Bronchial epithelial cell (primary cell): ENCODE measurements at places on chromosomes 7 and 10.
A peak's percentile ranks its signal among the peaks of the same experiment; 100 is the strongest.

- no peak for DNase-seq
Observed at GRCh38 chr10:30903397-30904138, 128.1 kb downstream of the ZNF438 start.

DNA sequence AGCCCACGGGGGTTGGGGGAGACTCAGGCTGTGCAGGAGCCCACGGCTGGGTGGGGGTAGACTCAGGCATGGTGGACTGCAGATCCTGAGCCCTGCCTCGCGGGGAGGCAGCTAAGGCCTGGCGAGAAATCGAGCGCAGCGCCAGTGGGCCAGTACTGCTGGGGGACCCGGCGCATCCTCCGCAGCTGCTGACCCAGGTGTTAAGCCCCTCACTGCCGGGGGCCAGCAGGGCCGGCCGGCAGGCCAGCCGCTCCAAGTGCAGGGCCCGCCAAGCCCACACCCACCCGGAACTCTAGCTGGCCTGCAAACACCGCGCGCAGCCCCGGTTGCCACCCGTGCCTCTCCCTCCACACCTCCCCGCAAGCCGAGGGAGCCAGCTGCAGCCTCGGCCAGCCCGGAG is 33.4 kb downstream of the SP4 start:
- DNase-seq: no peak

GRCh38 chr7:155858521-155859061 is 46.3 kb upstream of the SHH start:
- peak; percentile 42 for DNase-seq

DNA sequence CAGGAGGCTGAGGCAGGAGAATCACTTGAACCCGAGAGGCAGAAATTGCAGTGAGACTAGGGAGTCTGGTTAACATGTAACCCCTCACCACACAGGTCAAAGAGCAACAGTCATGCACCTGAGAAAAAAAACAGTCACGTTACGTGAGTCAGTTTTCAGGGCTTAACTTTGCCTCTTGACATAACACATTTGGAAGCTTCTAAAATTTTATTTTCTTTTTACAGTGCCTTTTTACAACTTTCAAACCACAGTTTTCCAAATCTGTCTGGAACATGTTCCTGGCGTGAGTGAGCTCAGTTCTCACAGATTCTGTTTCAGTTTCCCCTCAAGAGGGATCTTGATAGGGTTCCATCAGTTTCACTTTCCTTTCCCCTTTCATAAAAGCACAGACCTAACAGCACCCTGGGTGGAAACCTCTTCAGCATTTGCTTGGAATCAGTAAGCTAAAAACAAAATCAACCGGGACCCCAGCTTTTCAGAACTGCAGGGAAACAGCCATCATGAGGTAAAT is 4.4 kb downstream of the IFIT3 start:
- peak; percentile 43 for DNase-seq

DNA sequence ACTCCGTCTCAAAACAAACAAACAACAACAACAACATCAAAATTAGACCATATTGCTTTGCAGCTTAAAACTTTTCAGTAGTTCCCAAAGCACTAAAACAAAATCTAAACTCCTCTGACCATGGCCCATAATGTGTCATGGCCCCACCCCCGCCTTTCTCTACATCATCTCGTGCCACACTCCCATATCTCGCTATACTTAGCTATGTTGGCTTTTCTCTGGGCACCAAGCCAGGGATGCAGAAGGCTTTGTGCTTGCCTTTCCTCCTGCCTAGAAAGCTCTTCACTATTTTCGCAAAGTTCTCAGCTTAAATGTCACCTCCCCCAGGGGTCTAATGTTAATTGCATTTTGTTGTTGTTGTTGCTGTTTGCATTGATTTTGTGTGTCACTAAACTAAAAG is 15.1 kb upstream of the SLC16A12 start:
- DNase-seq: no peak

DNA sequence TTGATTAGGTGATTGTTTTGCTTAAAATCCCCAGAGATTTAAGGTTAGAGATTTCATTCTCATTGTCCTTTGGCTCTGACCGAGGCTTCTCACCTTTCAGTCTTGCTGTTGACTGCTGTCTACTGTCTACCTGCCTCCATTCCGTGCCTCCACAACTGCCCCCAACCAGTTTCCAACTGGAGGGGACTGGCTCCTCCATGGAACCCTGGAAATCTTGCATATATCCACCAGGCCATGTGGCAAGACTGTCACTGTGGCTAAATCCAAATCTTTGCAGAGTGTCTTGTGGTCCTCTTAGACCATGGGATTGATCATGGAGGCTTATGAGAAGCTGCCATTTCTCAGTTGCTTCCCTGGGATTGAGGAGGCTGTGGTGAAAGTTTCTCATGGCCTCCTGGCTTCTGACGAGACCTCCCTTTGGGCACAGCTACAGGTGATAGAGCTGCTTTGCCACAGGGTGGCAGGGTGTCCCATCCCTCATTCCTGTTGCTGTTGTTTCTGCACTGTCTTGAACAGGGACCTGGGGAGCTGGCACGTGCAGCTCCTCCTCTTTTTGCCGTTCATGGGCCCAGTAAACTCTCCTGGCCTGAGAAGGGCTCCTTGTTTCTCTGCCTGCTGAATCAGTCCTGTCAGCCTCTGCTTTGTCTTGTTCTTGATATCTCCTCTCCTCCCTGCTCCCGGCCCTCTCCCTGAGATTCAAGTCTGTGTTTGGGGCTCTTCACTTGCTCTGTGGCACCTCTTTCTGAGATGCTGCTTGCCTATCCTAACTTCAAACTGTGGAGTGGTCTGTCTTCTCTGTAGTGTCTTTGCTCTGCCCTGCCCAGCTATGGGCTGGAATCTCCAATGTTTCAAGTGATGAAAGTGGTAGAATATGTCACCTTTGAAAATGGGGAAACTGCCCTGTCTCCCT is 63.6 kb upstream of the IGFBP3 start:
- no peak for DNase-seq

DNA sequence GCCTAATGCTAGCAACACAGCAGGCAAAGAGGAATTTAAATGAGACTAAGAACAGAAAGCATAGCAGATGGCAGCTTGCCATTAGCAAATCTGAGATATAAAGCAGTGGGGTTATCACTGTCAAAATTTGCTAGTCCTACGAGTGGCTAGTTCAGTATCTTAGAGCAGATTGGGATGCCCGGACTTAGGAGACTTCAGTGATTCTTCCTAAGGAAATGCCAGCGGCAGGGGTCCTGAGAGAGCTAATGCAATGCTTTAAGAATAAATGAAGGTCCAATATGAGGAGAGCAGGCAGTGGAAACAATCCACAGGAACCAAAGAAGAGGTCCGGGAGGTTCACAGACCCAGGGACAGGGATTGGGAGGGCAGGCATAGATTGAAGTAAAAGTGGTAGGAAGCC is 169.3 kb upstream of the NPSR1 start:
- DNase-seq: no peak

GRCh38 chr7:91408388-91409154 is 144.3 kb downstream of the FZD1 start:
- DNase-seq: no peak

DNA sequence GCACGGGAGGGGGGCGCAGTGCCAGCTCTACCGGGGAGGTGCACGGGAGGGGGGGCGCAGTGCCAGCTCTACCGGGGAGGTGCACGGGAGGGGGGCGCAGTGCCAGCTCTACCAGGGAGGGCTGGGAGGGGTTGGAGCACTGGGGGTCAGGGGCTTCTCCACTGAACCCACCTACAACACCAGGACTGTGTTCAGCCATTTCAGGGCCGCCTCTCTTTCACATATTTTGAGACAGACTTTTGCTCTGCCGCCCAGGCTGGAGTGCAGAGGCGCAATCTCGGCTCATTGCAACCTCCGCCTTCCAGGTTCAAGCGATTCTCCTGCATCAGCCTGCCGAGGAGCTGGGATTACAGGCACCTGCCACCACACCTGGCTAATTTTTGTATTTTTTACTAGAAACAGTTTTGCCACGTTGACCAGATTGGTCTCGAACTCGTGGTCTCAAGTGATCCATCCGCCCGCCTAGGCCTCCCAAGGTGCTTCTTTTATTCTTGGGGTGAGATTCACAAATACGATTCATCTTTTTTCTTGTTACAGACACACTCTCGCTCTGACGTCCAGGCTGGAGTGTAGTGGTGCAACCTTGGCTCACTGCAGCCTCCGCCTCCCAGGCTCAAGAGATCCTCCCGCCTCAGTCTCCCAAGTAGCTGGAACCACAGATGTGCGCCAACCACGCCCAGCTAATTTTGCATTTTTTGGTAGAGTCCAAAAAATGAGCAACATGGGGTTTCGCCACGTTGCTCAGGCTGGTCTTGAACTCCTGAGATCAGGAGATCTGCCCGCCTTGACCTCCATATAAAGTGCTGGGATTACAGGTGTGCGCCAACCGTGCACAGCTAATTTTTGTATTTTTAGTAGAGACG is 37.0 kb downstream of the ADAP1 start:
- no peak for DNase-seq

DNA sequence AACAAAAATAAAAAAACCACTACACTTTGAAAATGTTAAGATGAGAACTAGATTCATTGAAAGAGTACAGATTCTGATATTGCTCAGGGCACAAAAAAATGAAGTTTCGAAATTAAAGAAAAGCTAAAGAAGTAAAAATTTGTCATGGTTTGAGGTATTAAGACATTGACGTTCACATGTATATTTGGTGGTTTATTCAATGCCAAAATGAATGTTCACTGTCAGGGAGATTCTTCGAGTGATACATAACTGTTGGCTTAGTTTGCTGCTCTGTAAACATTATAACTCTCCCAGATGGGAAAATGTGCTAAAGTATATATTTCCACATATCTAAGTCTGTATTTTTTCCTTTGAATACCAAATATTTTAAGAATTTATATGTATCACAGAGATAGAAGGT is 345.0 kb downstream of the SEMA3D start:
- no peak for DNase-seq

DNA sequence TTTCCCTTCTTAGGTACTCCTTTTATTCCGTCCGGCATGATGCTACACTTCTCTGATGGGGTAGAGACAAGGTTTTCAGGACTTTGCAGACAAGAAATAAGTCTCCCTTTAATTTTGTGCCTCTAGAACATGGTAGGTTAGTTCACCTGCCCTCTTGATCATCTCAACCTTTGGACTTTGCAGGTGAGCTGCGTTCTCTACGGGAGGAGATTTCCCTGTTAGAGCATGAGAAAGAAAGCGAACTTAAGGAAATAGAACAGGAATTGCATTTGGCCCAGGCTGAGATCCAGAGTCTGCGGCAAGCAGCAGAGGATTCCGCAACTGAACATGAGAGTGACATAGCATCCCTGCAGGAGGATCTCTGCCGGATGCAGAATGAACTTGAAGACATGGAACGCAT is 9.2 kb downstream of the CCDC136 start:
- no peak for DNase-seq

DNA sequence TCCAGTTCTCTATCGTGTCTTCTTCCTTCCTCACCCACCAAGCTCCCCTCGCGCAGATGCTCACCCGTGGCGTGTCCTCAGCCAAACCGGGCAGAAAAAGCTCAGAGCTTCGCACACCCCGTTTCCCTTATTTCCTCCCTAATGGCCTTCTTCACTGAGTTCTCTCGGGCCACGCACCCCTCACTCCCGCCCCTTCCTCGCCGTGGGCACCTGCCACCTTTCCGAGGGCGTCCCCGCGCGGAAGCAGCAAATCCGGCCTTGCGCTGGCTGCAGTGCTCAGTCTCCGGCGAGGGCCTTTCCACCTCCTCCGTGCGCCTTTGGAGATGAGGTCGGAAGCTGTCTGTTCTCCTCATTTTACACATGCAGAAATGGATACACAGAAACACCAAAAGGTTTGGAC is 12.4 kb upstream of the CALML3 start:
- DNase-seq: no peak

DNA sequence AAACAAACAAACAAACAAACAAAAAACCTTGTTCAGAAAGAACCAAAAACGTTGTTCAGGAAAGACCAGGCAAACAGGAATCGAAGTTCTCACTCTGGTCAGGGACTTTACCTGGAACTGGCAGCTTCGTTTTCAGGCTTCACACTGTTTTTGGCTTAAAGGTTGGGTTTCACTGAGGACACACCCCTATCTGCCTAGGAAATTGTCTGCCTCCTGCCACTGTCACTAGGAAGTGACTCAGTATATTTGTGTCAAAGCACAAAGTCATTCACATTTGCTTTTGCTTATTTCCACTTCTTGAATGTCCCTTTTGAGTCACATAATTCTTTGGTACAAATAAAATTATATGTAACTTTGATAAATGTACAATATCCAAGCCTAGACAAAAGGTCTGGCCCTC is 37.9 kb downstream of the PNLIPRP3 start:
- no peak for DNase-seq

GRCh38 chr7:45065031-45065995 is 23.5 kb downstream of the NACAD start:
- no peak for DNase-seq

- no peak for DNase-seq
Observed at GRCh38 chr10:2734603-2735002, 332.7 kb upstream of the PFKP start.

DNA sequence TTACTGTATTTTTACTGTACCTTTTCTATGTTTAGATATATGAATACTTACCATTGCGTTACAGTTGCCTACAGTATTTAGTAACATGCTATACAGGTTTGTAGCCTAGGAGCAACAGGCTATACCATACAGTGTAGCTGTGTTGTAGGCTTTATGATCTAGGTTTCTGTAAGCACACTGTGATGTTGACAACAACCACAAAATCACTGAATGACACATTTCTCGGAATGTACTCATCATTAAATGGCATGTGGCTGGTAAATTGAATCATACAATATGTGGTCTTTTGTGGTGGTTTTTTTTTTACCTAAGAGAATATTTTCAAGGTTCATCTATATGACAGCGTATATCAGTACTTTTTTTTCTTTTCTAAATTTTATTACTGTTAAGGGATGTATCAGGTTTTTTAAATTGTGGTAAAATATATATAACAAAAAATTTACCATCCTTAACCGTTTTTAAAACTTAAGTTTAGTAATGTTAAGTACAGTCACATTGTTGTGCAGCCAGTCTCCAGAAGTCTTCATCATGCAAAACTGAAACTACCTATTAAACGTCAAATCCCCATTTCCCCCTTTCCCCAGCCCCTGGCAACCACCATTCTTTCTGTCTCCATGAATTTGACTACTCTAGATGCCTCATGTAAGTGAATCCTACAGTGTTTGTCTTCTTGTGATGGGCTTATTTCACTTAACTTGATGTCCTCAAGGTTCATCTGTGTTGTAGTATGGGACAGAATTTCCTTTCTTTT is 21.5 kb downstream of the BTAF1 start:
- peak; percentile 46 for DNase-seq

GRCh38 chr7:30660331-30661255 is 21.7 kb downstream of the CRHR2 start:
- no peak for DNase-seq

DNA sequence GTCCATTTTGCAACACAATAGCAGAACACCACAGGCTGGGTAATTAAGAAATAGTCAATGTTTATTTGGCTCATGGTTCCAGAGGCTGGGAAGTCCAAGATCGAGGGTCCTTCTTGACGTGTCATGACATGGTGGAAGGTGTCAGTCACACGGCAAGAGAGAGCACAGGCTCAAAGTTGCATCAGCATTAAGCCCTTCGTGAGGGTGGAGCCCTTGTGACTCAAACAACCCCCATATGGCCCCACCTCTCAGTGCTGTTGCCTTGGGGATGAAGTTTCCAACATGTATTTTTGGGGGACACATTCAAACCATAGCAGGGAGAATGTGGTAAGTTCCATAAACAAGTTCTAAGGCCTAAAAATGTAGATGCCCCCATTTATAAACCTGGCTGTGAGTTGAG is 24.6 kb upstream of the GTPBP4 start:
- peak; percentile 25 for DNase-seq

GRCh38 chr10:4344492-4344994 is 481.5 kb upstream of the AKR1E2 start:
- peak; percentile 99 for DNase-seq

GRCh38 chr7:106480161-106480579 is 180.8 kb downstream of the CCDC71L start:
- no peak for DNase-seq
